Activated naive CD4-positive, alpha-beta T cell treated with anti-CD3 and anti-CD28 coated beads for 36 hours (primary cell): ENCODE measurements at places on chromosomes 3 and 15.

DNA sequence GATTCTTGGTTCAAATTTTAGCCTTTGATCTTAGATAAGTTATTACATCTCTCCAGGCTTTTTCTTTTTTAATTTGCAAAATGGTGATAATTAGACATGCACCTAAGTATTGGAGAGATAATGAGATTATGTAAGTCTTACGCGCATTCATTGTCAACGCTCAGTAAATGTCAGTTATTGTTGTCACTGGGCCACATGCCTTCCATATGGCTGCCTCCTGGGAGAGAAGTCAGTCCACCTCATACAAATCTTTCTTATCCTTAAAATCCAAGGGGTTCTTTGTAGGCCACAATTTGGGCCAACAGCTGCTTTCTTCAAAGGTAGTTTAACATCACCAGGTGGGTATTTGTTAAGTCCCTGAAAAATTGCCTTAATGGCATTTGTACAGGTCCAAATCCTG is 25.5 kb upstream of the PTPRG start:
- DNase-seq = no peak

DNA sequence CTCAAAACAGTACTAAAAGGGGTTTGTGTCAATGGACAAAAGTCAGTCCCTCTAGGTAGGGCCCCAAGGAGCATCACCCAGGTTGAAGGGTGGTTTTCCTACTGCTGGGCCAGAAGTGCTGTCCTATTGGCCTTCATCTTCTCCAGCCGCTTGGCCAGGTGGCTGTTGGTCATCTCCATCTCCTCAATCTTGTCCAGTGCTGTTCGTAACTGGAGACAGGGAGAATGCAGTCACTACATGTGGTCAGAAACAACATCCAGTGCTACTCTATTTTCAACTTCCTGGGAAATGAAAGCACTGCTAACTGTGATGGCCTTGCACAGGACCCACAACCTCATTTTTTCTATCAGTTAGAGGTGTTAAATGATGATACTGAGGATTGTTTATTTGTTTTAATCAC is 60.4 kb downstream of the MLH1 start:
- no peak for DNase-seq

GRCh38 chr3:64392001-64392400 is 166.7 kb upstream of the PRICKLE2 start:
- DNase-seq = no peak

- peak; percentile 74 for DNase-seq
Measured at GRCh38 chr3:71723452-71724170, 1.6 kb downstream of the EIF4E3 start.

GRCh38 chr15:79953951-79954444 is 17.0 kb downstream of the BCL2A1 start:
- DNase-seq = no peak

GRCh38 chr3:115922681-115923347 is 299.5 kb downstream of the GAP43 start:
- DNase-seq = no peak

- DNase-seq = no peak
Measured at GRCh38 chr3:120683213-120683612, 1.2 kb upstream of the HGD start.

DNA sequence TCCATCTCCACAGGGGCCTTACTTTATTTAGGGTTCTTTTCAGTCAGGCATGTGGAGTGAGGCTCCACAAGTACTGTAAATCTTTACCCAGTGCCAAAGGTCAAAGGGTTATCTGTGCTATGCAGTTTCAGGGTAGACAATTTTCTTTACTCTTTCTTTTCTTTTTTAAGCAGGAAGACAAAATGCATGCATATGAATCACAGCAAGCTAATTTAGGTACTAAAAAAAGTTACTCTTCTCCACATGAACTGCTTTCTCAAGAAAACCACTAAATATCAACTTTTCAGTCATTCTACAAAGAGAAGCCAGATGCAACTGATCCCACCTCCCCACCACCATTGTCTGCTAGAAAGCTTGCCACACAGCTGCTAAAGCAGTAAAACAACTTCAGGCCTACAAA is 73.3 kb upstream of the PYGO1 start:
- peak; percentile 7 for DNase-seq

- no peak for DNase-seq
Measured at GRCh38 chr15:60633426-60633968, 154.6 kb upstream of the ICE2 start.

- DNase-seq = no peak
Measured at GRCh38 chr3:82800248-82800647, 1038.8 kb upstream of the GBE1 start.

- DNase-seq = no peak
Measured at GRCh38 chr3:28039829-28040228, 201.6 kb upstream of the CMC1 start.

DNA sequence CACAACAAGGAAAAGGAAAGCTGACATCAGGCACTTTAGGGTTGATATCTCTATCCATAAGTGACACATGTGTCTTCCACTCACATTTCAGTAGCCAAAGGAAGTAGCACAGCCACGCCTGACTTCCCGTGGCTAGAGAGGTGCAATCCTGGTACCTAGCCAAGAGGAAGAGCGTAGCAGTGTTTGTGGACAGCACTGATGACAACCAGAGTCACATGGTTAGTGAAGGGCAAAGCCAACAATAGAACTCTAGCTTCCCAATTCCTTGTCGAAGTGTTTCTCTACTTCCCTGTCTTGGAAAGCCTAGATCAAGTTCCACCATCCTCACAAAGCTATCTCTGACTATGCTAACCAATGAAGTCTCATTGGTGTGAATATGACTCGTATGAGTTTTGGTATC is 189.2 kb downstream of the RSL24D1 start:
- DNase-seq = no peak

DNA sequence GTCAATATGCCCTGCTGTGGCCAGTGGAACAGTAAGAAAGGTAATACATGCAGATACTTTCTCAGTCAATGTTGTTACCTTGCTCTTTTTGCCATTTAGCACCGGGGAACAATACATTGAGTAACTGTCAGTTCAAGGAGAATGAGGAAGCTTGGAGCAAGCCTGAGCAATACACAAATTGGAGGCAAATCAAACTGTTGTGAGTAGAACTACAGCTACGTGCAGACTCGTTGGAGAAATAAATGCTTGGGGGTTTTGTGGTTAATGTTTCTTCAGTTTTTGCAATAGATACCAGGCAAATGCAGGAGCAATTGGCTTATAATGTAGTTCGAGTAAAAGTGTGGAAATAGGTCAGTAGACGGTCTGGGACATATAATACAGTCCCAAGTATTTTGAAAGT is 587.3 kb upstream of the ROBO1 start:
- DNase-seq = no peak

GRCh38 chr15:39226169-39226937 is 354.5 kb upstream of the THBS1 start:
- DNase-seq = no peak

GRCh38 chr15:92166751-92167405 is 226.8 kb upstream of the ST8SIA2 start:
- DNase-seq = no peak
